ENCODE measurements at places on chromosomes 5 and 9.

DNA sequence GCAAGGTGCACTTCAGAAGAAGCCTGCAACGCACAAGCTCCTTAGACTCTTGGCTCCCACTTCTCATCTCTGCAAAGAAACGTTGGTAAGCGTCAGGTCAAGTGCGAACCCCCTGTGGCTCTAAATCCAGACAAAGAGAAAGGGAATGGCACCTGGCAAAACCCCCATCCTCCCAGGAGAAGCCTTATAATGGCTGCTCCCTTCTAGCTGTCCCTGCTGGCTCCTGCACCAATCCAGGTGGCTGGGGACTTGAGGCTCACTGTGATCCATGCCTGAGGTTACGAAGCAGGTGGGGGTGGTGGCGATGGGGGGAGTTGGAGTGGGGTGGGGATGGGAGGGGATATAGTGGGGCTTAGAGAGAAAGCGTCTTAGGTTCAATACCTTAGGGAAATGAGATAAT, 272.8 kb downstream of the DENND1A start:
- DNase-seq: no peak

- DNase-seq: no peak
Observed at GRCh38 chr9:110309681-110310080, 28.0 kb downstream of the TXNDC8 start.

- DNase-seq: no peak
Observed at GRCh38 chr9:10366171-10366779, 246.5 kb downstream of the PTPRD start.

DNA sequence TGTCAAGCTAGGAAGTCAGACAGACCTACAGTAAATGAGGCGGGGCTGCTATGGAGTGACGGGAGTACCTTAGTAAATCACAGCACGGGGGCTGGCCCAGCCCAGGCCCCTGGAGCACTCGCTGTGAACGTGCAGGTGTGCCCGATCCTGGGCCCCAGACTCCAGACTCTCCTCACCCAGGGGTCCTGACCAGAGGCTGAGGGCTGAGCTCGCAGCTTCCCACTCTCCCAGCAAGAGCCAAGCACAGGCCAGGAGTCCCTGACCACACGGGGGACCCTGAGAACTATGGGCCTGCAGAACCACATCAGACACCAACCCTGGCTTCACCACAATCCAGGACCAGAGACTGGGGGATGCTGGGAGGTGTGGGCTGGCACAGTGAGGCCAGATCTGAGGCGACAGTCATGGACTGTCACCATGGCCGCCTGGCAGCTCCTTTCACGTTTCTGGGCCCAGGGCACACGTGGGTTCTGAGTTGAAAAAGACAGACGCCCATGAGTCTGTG, 73.4 kb downstream of the ADAMTS2 start:
- no peak for DNase-seq

GRCh38 chr5:172412724-172413286, 41.5 kb downstream of the SH3PXD2B start:
- DNase-seq: peak; percentile 87

DNA sequence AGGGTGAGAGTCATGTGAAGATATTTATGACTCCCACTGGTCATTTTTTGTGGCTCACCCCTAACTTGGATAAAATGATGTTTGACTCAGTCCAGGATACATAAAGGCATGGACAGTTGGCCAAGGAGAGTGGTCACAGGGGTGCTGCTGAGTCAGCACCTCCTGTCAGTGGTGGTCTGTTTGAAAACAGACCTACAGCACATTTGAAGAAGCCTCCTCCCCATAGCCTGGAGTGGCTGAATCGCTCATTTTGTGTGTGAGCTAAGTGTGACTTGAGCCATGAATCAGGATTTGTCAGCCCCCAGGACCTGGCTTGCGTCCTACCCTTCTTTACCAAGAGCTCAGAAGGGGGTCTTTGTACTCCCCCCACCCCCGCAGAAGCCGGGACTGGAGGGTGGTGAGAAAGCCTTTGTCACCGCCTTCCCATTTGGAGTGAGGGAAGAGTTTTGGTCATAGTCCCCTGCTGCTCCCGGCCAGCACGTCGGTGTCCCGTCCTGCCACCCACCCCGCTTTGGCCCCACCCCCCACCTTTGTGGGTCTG, 35.6 kb downstream of the TRIO start:
- DNase-seq: no peak

GRCh38 chr5:55694152-55694830, 17.8 kb downstream of the SLC38A9 start:
- DNase-seq: no peak

GRCh38 chr9:35501946-35502345, 12.0 kb downstream of the RUSC2 start:
- no peak for DNase-seq

GRCh38 chr5:169694091-169694625, 57.1 kb downstream of the DOCK2 start:
- DNase-seq: no peak

DNA sequence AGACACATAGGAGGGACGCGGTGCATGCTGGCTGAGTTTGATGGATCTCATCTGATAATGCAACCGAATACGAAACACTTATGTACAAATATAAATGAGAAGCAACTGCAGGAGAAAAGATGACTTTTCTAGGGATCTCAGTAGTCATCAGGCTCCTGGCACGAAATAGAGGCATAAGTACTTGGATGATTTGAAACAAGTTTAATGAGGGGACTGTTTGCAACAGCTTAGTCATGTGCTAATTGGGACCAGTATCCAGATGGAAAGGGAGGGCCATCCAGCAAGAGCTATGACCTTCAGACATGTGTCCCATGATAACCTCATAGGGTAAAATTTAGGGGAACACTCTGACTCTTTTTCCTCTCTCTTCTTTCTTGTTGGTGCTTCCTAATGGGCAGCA, 123.0 kb downstream of the EGFLAM start:
- no peak for DNase-seq

- no peak for DNase-seq
Observed at GRCh38 chr5:1129711-1130055, 17.8 kb upstream of the SLC12A7 start.

All from testis (tissue), 5 donors.